Activated CD8-positive, alpha-beta memory T cell treated with anti-CD3 and anti-CD28 coated beads for 24 hours (primary cell): ENCODE measurements at places on chromosomes 7 and 10.

GRCh38 chr10:78524941-78525340, 491.3 kb downstream of the RPS24 start:
- no peak for DNase-seq

DNA sequence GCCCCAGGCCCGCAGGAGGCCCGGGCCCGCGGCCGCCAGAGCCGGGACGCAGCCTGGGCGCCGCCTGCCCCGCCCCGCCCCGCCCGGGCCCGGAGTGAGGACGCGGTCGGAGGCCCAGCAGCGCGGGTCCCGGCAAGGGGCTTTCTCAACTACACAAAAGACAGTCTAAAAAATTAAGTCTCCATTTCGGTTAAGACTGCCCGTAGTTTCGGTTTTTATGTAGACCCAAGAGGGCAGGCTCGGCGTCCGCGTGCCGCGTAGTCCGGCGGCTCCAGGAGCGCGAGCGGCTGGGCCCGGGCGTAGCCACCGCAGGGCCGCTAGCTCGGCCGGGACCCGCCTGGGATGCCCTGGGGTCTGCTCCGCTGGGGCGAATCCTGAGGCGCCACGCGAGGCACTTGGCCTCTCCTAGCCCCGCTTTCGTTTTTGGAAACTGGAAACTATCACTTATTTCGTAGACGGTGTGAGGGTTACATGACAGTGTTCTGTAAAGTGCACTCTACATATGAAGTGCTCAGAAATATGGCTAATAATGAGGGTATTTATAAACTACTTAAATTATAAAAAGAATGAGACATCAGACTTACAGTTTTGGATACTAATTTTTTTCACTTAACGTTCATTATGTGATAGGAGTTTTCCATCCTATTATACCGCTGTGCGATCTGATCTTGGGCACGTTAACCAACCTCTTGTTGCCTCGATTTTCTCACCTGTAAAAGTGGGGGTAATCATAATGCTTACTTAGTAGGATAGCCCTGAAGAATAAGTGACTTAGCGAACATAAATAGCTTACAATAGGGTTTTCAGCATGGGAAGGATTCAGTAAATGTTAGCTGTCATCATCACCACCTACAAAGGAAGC, 573 bp downstream of the BLVRA start:
- peak; percentile 83 for DNase-seq

GRCh38 chr7:47451851-47452205, 130.1 kb downstream of the TNS3 start:
- DNase-seq, result no peak

- DNase-seq, result no peak
These were observed 112.5 kb upstream of the DPP6 start for GRCh38 chr7:153939654-153940053.

DNA sequence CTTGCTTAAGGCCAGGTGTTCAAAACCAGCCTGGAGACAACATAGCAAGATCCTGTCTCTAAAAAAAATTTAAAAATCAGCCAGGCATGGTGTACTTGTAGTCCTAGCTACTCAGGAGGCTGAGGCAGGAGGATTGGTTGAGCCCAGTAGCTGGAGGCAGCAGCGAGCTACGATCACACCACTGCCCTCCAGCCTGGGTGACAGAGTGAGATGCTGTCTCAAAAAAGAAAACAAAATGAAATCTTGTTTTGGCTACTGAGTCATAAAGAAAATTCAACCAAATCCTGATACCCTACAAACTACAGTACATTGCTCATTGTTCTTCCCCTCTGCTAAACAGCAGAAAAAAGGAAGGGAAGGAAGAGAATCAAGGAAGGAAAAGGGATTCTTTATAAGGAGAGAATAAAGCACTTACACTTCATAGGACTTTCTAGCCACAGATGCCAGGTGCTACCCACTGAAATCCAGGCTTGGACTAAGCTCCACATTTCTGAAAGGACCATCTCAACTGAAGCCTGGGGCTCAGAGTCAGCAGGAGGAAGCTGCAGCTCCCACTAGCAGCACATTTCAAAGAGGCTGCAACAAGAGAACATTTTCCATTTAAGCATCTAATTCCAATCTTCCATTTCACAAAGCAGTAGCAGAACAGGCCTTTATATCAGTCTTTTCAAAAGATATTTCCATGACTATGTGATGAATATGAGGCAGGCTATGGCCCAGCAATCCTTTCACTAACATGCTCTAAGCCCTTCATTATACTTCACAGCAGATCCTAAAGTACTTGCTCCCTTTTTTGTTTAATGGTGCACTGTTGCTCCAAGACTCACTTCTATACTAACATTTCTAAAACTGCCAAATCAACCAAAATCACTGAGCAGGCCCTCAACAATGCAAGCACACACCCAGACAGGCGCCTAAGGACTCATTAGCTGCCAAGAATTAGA, 13.5 kb downstream of the TNPO3 start:
- DNase-seq, result no peak

DNA sequence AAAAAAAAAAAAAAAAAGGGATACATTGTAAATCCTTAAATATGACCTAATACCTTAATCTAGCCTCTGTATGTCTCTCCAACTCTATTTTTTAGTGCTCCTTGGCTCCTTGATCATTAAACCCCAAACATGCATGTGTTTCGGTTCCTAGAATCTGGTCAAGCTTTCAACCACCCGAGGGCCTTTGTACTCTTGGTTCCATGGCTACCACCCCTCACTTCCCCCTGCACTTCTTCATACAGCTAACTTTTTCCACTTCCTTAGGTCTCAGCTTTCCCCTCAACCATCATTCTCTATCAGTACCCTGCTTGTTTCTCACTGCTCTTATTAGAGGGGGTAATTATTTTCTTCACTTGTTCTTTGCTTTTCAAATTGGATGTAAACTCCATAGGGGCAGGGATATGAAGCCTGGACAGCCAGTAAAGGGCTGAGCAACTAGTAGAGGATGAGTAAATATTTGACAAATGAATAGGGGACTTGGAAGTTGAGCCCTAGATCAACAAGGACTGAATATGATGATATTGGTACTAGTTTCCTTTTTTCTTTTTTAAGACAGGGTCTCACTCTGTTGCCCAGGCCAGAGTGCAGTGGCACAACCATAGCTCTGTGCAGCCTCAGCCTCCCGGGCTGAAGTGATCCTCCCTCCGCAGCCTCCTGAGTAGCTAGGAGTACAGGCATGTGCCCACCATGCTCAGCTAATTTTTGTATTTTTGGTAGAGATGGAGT, 4.3 kb upstream of the GDI2 start:
- DNase-seq, result peak; percentile 58

GRCh38 chr7:142867398-142868187, 12.7 kb downstream of the EPHB6 start:
- no peak for DNase-seq

GRCh38 chr10:43861966-43862751, 213.5 kb upstream of the ZNF32 start:
- DNase-seq, result no peak

DNA sequence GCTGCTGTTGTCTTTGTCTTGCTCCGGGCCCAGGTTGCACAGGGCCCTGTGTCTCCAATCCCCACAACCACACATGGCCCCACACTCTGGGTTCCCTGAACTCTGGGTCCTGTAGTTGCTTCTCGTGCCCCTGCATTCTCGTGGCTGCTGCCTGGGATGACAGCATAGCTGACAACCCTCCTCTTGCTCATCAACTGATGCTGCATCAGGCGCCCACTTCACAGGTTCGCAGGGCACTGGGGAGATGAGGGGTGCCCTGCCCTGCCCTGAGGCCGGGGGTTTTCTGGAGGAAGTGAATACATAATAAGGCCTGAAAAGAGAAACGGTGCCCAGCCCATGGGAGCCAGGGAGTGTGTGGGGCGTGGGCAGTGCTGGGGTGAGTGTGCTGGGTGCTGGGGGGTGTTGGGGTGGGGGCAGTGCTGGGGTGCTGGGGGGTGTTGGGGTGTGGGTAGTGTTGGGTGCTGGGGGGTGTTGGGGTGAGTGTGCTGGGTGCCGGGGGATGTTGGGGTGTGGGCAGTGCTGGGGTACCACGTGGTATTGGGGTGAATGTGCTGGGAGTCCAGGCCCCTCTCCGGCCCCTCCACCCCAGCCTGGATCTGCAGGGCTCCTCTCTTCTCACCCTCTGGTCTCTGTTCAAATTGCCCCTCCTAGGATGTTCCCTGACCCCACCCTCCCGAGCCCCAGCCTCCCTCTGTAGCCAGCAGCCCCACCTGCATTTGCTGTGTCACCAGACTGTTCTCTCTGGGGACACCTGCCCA, 2.0 kb upstream of the MTG1 start:
- peak; percentile 61 for DNase-seq

DNA sequence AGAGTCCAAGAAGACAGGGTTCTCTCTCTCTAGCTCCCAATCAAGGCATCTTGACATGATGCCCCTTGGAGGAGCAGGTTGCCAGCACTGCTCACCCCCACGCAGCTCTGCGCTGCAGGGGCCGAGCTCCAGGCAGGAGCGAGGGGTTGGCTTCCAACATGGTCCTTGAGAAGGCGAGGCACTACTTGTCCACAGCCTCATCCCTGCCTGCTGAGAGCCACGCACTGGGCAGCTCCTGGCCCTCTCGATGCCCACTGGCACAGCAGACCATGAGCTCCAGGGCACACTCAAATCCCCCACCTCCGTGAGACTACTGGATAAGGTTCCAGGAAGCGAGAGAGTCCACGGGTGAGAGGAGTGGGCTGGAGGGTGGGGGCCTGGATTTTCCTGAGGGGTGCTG, 31.1 kb downstream of the RAMP3 start:
- peak; percentile 21 for DNase-seq

DNA sequence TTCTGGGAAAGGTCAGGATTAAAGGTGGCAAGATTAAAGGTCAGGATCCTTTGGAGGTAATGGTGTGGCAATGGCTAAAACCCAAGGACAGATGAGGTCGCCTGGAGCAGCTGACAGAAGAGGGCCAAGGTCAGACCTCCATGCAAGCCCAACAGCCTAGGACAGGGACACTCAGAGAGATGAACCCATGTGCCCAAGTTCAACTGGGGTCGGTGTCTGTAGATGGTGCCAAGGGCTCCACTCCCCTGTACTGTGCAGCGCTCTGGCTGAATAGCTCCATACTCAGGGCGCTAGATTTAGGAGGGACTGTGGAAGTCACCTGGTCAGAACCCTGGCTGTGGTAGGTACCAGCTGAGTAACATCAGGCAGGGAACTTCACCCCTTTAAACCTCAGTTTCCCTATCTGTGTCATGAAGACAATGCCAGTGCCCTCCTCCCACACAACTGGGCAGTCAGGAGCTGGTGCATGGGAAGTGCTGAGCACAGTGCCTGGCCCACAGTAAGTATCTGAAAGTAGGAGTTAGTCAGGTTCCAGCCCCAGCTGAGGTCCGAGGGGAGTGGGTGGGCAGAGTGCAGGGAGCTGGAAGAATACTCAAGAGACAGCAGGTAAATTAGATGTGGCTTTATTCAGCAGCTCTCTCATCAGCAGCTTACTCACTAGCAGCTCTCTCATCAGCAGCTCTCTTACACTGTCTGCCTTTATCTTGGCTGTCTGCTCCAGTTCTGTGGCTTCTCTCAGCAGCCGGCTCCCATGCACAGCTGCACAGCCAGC, 327.1 kb downstream of the GLRX3 start:
- DNase-seq, result peak; percentile 21

GRCh38 chr10:117635826-117636225, 93.3 kb downstream of the EMX2 start:
- no peak for DNase-seq

GRCh38 chr10:31118556-31118955, 86.9 kb upstream of the ZNF438 start:
- no peak for DNase-seq

DNA sequence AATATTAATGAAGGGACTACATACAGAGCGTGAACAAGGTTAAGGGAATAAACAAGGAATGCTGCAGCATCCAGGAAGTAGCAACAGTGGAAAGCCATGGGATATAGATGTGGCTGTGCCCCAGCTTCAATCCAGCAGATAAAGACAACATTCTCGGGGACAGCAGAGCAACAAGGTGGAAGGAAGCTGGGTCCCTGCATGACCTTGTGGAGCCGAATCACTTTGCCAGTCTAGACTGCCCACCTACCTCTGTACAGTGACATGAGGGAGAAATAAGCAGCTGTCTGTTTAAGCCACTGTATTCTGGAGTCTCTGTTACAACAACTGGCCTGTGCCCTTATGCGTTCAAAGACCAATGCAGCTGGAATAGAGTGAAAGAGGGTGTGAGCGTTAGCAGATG, 30.1 kb upstream of the SAMD8 start:
- DNase-seq, result no peak

GRCh38 chr10:670038-670437, 19.4 kb downstream of the DIP2C start:
- DNase-seq, result no peak

- no peak for DNase-seq
These were observed 466.9 kb downstream of the KIF20B start for GRCh38 chr10:90168244-90168643.

DNA sequence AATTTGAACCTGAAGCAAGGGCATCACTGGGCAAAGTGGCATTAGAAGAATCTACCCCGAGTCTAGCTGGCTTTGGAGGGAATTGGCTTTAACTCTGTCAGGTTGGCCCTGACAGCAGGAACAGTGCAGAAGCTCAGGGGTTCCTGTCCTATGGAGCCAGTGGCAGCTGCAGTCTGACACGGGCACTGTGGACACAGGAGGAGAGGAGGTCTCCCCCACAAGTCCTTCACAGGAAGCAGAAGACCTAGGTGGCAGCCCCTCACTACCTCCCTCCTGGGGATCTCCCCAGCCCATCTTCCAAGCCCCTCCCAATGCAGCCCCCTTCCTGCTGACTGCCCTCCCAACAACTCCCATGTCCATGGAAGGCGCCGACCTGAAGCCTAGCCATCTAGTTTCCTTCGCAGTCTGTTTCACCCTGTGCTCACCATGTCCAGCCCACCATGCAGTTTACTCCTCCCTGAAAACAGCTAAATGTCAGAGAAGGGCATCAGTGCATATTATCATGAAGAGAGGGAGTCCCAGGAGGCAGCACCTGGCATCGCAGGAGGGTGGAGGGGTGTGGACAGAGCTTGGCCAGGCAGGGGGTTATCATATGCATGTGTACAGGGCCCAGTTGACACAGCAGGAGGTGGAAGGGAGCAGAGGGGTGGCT, 17.9 kb upstream of the GDF10 start:
- DNase-seq, result peak; percentile 52

- DNase-seq, result no peak
These were observed 732.9 kb upstream of the LRRN3 start for GRCh38 chr7:110358028-110358427.

- DNase-seq, result no peak
These were observed 4.4 kb downstream of the JAZF1 start for GRCh38 chr7:28176174-28176573.

- no peak for DNase-seq
These were observed 76.0 kb upstream of the NKX6-2 start for GRCh38 chr10:132861884-132862461.

GRCh38 chr7:129270077-129270476, 45.2 kb downstream of the AHCYL2 start:
- no peak for DNase-seq

GRCh38 chr7:12911053-12911452, 223.6 kb downstream of the ARL4A start:
- no peak for DNase-seq

DNA sequence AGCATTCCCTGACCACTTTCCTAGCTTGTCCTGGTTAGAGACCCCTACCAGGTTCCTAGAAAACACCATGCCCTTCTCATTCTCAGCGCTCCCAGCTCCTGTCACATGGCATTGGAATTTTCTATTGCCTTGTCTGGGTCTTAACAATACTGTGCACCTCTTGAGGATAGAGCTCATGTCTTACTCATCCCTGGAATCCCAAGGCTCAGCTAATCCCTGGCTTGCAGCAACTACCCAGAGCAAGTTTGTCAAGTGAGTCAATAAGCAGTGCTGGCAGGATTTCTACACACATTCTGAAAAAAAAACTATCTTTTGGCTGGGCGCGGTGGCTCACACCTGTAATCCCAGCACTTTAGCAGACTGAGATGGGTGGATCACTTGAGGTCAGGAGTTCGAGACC, 11.7 kb upstream of the PRDX3 start:
- DNase-seq, result no peak
